ENCODE measurements at places on chromosomes 13 and 19.

DNA sequence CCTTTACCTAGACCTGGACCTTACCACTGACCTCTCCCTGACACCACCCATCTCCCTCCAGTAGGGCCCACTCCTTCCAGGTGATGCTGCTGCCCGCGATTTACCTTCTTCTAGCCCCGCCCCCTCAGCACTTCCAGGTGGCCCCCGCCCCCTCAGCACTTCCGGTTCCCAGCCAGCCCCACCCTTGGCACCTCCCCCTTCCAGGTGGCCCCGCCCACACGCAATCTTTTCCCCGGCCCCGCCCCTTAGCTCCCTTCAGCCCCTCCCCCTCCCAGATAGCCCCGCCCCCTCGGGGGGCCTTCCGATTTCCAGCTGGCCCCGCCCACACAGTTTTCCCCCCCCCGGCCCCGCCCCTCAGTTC lies 586 bp downstream of the LIG1 start:
- peak; percentile 87 for DNase-seq

GRCh38 chr13:98613591-98613990 lies 36.7 kb upstream of the STK24 start:
- DNase-seq: no peak

DNA sequence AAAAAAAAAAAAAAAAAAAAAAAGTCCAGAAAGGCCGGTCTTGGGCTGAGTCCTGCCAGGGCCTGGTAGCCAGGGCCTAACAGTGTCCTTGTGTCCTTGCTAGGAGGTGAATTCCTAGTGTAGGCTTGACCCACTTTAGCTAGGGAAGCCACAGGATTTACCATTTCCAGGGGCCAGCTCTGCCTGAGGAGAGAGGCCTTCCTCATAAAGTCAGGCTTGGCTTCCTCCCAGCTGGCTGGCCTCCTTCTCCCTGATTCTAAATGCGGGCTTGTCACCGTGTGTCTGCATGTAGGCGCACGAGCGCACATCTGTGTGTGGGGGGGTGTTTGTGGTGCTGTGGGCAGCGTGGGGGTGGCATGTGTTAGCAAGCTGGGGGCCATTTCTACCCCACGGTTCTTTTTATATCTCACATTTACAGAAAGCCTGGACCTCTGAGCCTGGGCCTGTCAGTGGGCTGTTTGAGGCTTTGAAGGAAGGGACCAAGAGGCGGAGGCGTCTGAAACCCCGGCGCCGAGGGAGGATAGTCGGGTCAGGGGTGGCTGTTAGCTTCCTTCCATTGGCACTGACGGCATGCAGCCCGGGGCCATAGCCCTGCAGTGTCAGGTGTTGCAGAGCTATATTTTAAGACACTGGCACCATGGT lies 31.7 kb downstream of the IER2 start:
- DNase-seq: peak; percentile 40

DNA sequence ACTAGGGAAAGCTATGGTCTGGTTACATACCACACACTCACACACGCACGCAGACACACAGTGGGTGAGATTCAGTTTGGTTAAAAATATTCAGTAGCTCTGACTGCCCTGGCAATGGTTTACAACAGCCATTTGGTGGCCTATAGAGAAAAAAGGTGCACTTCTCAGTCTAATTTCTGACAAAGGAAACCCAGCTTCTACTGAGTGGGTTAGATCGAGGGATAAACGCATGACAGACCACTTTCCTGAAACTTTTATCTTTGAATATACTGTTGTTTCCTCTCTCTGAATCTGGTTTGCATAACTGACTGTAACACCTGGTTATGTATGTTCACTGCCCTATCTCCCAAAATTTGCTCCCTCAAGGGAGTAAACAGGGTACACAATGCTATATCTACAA lies 2.5 kb downstream of the LIG4 start:
- no peak for DNase-seq

DNA sequence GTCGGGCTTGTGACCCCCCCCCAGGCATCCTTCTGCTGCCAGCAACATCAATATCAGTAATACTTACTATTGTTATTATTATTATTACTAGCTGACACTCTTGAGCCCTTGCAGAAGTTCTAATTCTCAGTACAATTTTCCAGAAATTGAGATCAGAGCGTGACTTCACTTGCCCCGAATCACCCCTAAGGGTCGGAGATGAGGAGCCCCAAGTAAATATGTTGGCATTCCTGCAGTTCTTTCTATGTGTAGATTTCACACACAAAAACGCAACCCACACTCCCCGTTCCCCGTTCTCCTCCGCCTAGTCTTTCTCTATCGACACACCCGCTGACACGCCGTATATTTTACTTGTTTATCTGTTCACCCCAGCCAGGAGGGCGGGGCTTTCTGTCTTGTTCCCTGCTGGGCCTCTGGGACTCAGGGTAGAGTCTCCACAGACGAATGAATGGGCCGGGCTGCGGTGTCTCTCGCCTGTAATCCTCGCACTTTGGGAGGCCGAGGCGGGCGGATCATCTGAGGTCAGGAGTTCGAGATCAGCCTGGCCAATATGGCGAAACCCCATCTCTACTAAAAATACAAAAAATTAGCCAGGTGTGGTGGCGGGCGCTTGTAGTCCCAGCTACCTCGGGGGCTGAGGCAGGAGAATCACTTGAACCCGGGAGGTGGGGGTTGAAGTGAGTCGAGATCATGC lies 14.7 kb downstream of the TLE5 start:
- DNase-seq: peak; percentile 48

GRCh38 chr13:106986033-106986484 lies 418.1 kb upstream of the ARGLU1 start:
- DNase-seq: no peak

GRCh38 chr13:28117689-28118377 lies 17.5 kb upstream of the FLT3 start:
- no peak for DNase-seq

GRCh38 chr19:2049741-2050348 lies 1.2 kb downstream of the MKNK2 start:
- no peak for DNase-seq

DNA sequence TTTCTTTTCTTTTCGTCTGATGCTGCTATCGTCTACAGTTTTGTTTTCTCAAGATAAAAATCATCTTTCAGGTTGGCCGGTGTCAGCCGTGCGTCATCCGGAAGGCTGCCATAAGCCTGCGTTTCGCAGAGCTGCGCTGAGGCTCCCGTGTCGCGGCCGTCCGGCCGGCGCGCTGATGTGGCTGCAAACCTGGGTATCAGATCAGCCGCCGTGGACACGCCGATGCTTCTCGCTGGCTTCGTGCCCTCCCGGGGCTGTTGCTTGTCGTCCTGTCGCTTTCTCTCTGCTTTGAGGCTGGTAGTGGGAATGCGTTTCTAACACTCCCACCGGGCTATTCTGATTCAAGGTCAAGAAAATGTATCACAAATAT lies 45.9 kb upstream of the TFDP1 start:
- DNase-seq: no peak

DNA sequence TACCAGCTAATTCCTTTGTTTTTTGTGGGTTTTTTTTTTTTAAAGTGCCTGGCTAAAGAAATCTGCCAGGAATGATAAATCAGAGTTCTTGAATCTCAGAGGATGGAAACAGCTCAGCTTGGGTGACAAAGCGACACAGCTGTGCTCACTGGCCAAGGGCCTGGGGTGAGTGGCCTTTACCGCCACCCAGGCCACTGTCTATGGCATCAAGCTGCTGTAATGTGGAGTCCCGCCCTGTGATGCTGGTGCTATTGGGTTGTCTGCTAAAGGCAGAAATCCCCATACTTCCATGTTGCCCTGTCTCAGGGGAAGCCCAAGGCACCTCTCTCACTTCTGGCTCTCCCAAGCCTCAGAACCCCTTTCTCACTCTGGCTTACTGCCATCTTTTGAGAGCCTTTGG lies 82.6 kb upstream of the FARP1 start:
- no peak for DNase-seq

DNA sequence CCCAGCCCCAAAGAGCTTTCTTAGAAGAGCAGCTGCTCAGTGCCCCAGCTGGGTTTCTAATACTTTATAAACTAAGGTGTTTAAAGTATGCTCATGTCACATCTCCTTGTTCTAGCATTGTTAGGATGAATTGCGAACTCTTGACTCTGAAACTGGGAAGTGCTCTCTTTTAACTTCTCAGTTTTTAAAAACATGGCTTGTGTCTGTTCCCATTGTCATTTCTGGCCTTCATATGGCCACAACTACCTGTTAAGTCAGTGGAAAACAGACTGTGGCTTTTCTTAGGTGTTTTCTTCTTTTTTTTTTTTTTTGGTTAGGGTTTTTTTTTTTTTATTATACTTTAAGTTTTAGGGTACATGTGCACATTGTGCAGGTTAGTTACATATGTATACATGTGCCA lies 164.7 kb downstream of the KCNRG start:
- DNase-seq: no peak

GRCh38 chr19:13825489-13826441 lies 30.5 kb downstream of the ZSWIM4 start:
- no peak for DNase-seq

DNA sequence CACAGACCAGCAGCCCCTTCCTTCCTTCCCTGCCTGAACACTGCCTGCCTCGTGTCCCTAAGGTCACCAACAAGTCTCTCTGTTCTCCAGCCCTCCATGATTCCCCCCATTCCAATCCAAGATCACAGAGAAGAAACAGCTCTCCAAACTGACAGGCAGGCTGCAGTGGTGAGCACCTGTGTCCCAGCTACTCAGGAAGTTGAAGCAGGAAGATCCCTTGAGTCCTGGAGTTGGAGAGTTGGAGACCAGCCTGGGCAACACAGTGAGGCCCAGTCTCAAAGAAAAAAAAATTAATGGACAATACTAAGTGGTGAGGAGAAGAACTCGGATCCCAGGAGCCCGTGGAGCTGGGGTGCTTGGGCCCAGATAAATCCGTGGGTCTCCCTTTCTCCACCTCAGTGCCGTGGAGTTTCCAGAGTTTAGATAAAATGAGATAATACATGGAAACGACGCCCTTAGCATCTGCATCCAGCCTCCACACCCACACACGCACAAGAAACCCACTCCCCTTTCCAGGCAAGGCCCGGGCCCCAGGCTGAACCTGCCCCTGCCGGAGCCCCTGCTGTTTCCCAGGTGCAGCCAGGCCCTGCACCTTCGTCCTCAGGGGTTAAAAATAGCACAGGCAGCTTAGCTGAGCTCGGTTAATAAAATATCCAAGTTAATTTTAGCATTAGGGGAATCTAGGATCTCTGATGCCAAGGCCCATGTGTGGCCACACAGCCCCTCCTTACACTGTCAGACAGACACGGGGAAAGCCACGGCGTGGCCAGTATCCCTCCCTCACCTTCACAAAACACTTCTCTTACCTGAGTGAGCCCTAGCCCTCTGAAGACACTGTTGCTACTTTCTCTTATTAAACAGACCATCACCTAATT lies 4.7 kb downstream of the RASA3 start:
- DNase-seq: no peak

DNA sequence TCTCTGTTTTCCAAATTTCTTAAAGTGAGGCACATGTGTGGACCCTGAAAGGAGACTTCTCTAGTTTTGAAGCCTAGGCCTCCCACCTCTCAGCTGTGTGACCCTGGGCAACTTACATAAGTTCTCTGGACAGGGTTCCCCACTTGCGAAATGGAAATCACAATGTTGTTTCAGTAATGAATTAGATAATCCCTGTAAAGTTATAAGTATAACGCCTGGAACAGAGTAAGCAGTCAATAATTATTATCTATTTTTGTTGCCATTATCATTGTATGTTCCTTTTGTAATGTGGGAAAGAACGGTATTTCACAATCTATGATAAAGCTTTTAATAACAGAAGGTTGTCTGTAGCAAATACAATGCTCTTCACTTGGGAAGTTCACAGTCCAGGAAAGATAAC lies 437.3 kb upstream of the ZNF507 start:
- DNase-seq: no peak

GRCh38 chr13:59461411-59461810 lies 702.3 kb downstream of the DIAPH3 start:
- DNase-seq: no peak

DNA sequence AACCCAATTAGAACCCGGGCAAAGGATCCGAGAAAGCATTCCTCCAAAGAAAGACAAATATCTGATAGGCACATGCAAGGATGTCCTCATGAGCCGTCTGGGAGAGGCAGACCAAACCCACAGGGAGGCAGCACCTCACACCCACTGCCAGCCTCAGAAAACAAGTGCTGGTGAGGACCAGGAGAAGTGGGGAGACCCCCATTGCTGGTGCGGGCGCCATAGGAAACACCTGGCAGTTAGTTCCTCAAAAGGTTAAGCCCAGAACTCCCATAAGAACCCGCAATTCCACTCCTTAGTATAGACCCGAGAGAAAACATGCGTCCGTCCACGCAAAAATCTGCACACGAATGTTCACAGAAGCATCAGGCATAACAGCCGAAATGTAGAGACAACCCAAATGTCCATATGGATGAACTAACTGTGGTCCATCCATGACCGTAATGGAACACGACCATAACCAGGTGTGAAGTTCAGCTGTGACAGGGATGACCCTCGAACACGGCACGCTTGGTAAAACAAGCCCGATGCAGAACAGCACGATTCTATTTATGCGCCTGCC lies 7.9 kb downstream of the ZNF787 start:
- no peak for DNase-seq

DNA sequence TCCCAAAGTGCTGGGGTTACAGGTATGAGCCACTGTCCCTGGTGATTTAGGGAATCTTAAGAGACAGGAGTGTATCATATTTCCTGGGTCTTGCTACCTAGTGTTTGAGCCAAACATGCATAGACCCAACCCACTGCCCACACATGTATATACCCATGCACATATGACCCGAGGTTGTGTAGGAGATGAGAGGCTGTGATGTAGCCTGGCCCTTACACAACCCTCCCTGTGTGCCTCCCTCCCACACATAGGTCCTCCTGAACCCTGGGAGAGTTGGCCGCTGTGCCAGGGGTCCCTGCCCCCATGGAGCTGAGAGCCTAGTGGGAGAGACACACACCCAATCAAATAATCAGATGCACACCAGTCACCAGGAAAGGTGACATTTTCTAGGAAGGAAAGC lies 365.9 kb downstream of the ZNF536 start:
- no peak for DNase-seq

- no peak for DNase-seq
Observed at GRCh38 chr19:3977242-3978143, 6.6 kb upstream of the DAPK3 start.

DNA sequence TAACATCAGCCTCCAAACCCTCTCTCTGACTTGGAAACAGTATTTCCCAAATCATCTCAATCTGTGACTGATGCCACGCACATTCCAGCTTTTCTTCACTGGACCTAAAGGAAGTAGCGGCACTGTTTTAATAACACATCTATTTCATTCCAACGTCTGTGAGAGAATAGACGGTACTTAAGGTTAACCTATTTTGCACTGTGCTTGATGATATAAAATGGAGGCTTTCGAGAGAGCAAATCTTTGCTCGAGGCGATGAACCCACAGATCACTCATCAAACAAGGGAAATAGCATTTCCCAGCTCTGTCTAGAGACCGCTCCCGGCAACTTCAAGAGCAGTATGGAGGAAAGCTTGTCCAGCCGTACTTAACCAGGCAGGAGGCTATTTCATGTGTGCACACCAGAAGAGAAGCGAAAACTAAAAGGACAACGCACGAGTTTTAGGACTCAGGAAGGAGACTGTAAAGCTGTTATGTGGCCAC lies 2.9 kb downstream of the UBL3 start:
- DNase-seq: no peak

- DNase-seq: no peak
Observed at GRCh38 chr13:90427322-90428272, 919.9 kb upstream of the MIR17HG start.

All from stimulated activated CD8-positive, alpha-beta memory T cell treated with anti-CD3 and anti-CD28 coated beads, Interleukin-2, amount 100 ng/mL, for 48 hours (primary cell).